ENCODE measurements at places on chromosomes 6 and 20.
A peak's percentile ranks its signal among the peaks of the same experiment; 100 is the strongest.

DNA sequence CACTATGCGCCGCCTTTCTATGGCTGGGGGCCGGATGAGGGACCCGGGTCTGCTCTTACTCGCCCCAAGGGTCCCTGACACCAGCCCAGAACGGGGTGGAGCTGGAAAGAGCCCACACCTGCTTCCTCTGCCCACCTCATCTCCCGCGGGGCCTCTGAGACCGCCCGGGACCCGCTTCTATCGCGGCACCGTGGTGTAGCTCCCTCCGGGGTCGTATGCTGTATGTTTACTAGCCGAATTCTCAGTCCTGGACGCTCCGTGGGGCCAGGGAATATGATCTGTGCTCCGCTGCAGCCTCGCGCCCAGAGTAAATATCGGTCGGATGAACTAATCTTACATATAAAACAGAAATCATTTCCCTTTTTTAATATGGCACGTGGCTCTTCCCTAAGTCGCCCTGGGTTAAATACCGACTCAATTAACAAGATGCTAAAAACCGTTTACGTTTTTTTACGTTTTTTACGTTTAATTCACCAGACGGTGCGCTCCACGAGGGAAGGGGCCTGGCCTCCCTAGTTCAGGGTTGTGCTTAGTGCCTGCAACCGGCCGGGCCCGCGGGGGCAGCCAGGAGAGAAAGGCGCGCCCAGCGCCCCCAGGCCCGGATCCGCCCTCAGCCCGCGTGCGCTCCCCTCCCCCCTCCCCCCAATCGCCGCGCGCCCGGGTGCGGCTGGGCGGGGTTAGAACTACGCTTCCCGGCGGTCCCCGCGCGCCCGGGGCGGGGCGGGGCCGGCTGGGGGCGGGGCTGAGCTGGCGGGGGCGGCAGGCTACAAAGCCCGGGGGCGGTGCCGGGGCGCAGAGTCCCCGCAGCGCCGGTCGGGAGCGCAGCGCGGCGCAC lies at the start of gene RBM38:
TSS of gene RBM38 (plus strand) at position 793 of the 835 bp plus-strand sequence. CDS start 186 bp downstream, outside the sequence.
- DNase-seq, result peak; percentile 38

DNA sequence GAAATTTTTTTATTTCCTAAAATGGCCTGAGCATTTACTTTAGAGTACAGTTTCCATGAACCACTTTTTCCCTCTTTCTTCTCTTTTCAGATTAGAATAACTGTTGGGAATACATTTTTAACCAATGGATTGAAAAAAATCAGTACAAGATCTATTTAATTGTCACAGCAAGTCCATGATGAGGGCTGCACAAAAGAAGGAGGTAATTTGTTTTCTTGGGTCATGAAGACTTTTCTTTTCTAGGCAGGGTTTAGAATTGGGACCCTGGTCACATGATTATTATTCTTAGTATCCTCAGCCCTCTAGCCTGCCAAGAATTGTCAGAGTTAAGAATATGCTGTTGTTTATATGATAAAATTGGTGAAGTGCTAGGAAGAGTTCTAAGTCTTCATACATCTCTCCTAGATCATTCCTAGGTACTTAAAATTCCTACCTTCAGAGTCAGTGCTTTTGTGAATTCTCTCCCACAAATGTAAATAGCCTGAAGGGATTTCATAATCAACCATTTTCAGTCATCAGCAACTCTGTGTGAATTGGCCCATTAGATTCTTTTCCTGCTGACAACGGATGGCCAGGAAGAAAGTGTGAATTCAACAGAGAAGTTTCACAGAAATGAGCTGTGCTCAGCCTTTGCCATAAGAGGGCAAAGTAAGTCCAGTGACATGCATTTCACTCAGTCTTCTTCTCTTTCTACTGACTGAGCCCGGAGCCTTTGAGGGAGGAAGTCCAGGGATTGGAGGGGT lies 32.4 kb upstream of the TPBG start:
- DNase-seq, result no peak

DNA sequence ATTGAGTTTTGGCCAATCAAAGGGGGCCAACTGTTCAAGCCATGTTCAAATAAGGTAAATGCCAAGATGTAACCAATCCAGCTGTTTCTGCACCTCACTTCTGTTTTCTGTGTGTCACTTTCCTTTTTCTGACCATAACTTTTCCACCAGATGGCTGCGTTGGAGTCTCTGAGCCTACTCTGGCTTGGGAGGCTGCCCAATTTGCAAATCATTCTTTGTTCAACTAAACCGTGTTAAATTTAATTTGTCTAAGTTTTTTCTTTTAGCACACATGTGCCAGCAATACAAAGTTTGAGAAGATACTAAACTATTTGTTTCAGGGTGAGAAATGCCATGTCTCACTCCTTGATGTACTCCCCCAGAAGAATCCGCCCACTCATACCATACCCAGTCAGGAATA lies 52.1 kb downstream of the IYD start:
- DNase-seq, result no peak

GRCh38 chr20:38854654-38855066 lies 49.2 kb downstream of the PPP1R16B start:
- DNase-seq, result no peak

DNA sequence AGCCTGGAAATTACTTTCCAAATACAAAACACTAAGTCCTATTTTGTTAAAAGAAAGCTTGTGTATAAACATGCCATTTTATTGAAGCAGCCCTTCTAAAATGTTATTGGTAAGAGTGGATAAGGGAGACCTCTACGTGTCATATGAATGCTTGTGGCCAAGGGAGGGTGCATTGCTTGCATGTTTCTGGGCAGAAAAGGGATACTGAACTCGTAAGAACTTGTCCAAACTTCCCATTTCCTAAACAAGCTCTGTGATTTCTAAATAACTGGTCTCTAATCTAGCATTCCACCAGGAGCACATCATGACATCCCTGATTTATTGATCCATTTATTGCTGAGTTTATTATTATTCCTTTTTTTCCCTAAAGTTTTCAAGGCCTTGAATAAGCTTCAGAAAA lies 474.1 kb downstream of the CD109 start:
- no peak for DNase-seq

DNA sequence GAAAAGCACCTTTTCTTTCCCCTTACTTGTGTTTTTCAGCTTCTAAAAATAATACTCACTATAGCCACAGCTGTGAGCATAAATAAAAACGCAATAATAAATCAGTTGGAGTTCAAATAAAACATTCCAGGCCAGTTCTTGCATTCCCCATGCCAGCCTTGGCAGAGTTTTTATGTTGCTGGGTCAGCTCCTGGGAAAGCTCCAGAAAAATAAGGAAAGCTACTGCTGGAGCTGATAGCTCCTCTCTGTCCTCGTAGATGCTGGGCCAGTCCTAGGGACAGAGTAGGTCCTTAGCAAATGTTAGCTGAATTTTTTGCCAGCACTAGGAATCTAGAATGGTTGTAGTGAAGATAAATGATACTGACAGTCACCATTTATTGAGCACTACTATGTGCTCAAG lies 389.0 kb upstream of the SYNCRIP start:
- DNase-seq, result no peak

DNA sequence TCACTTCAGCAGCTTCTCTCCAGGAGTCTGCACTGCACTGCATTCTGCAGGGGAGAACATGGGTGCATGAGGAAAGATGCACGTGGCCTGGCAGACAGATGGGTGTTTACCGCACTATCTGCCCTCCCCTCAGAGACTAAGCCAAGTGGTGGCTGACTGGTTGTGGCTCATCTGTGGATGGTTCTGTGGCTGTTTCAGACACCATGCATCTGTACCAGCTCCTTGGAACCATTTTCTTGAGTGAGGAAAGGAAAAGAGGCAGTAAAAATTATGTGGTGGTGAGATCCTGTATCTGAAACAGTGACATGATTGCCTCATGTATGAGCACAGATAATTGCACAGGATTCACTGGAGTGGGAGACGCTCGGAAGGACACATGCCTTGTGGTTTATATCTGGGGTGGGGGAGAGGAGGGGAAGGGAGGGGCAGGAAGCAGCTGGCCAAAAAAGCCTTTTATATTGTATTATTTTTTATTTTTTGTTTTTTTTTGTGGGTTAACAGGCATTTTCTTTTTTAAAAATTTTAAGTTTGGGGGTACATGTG lies 161.7 kb downstream of the ERMARD start:
- no peak for DNase-seq

- no peak for DNase-seq
These were observed 24.7 kb downstream of the RCAN2 start for GRCh38 chr6:46466570-46466969.

GRCh38 chr6:52491203-52492069 lies 71.3 kb downstream of the EFHC1 start:
- DNase-seq, result no peak

GRCh38 chr6:163837691-163838431 lies 423.3 kb downstream of the QKI start:
- DNase-seq, result no peak

DNA sequence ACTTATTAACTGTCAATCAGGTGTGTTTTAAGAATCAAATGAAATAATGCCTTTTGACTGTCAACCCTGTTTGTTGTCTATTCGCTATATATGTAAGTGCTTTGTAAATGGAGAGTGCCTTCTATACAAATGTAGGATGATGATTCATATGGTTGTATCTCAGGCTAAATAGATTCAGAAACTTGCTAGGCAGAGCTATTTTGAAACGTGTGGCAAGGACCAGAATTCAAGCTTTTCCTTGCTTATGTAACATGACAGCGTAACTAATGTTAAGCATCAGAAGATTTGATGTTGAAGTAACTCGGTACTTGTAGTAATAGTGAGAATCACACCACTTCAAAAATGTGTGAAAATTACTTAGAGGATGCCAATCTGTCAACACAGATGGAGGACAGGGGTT lies 3.4 kb downstream of the OGFRL1 start:
- no peak for DNase-seq

DNA sequence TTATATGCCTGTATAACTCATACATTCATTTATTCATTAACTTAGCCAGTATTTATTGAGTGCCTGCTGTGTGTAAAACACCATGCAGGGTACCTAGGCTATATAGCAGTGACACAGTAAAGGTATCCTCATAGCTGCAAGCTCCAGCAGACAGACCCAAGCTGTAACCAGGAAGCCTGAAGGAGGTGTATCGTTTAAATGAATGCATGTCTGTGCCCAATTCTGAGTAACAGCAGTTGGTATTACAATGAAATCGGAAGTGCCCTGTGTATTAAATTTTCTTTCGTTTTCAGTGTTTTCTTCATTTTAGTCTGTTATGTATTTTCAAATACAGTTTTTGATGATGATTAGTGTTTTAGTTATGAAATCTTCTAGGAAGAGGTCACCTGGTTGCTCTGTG lies 485.8 kb upstream of the SOX4 start:
- DNase-seq, result no peak

GRCh38 chr20:59829054-59829785 lies 104.2 kb downstream of the SYCP2 start:
- DNase-seq, result no peak

GRCh38 chr20:51480507-51481270 lies 61.8 kb downstream of the NFATC2 start:
- no peak for DNase-seq

DNA sequence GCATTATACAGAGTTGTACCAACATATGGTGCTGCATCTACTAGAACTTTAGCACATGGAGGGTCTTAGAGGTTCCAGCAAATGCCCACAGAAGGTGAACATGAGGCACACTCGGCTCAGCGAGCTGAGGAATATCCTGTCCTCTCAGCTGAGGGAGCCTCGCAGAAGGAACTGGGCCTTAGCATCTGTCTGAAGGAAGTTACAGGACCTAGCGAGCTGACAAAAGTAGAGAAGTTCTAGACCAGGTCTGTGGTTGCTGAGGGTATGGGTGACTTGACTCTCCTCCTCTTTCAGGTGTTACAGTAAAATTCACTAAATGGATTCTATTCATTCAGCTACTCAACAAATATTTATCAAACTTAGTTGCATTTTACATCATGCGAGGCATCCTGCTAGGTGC lies 157.2 kb downstream of the ZDHHC14 start:
- no peak for DNase-seq

GRCh38 chr6:67287566-67287965 lies 1347.5 kb upstream of the ADGRB3 start:
- no peak for DNase-seq

DNA sequence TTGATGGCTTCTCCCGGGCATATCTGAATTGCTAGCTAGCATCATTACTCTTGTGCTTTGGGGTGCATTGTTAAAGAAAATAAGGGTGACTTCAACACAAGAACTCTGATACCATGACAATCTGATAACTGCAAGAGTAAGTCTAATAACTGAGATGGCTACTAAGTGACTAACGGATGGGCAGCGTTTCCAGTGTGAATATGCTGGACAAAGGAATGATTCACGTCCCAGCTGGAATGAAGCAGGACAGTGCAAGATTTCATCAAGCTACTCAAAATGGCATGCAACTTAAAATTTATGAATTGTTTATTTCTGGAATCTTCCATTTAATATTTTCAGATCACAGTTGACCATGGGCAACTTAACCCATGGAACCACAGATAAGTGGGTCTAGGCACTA lies 31.7 kb downstream of the MOXD1 start:
- no peak for DNase-seq

Data from stimulated activated CD8-positive, alpha-beta memory T cell treated with anti-CD3 and anti-CD28 coated beads, Interleukin-4, amount 100 ng/mL, for 4 hours (primary cell).